ENCODE measurements at places on chromosomes 7 and 10. TPM values are rescaled to one million over a fixed set of nuclear protein-coding genes. Genes with fewer than 3 reads are reported as not detected.

The TRPV6 gene
- not detected for total RNA-seq

The SNCG gene
- not detected for total RNA-seq

The SEMA4G gene
- 1.1 TPM for total RNA-seq

The STOX1 gene
- 0.30 TPM for total RNA-seq

The HMX2 gene
- not detected for total RNA-seq

The PIP gene
- total RNA-seq: not detected

The METTL27 gene
- 2.9 TPM for total RNA-seq

Data from CD4-positive, CD25-positive, alpha-beta regulatory T cell (primary cell).